ENCODE measurements at places on chromosomes 3 and 15.
A peak's percentile ranks its signal among the peaks of the same experiment; 100 is the strongest.

GRCh38 chr3:41143421-41144031 lies 55.8 kb upstream of the CTNNB1 start:
- DNase-seq = no peak

- DNase-seq = no peak
These were observed 11.9 kb upstream of the SH3GL3 start for GRCh38 chr15:83435202-83435601.

DNA sequence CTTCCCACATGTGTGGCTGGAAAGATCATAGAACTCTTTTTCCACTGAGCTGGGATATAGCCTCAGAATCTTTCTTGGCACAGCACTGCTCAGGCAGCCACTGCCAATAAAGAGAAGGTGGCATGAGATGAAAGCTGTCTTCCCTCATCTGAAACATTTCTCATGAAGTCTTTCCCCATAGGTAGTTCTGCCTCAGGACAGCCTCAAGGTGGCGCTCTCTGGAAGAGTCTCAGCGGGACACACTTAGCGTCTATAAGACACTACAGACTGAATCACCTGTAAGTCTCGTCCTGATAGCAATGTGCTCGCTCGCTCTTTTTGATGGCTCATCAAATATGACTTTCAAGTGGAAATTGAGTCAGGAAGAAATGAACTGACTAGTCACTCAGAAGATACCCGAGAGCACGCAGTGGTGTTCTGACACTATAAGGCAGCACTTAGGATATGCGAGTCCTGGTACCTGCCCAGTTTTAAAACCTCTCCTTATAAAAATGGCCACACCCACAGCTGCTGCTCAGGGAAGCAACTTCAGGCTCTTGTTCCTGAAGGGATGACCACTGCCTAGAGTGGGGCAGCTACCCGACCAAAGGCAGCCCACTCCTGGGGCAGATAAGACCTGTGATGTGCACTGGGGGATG lies 269.5 kb downstream of the SUCLG2 start:
- DNase-seq = no peak

GRCh38 chr3:193982258-193982659 lies 153.7 kb upstream of the HES1 start:
- DNase-seq = no peak

DNA sequence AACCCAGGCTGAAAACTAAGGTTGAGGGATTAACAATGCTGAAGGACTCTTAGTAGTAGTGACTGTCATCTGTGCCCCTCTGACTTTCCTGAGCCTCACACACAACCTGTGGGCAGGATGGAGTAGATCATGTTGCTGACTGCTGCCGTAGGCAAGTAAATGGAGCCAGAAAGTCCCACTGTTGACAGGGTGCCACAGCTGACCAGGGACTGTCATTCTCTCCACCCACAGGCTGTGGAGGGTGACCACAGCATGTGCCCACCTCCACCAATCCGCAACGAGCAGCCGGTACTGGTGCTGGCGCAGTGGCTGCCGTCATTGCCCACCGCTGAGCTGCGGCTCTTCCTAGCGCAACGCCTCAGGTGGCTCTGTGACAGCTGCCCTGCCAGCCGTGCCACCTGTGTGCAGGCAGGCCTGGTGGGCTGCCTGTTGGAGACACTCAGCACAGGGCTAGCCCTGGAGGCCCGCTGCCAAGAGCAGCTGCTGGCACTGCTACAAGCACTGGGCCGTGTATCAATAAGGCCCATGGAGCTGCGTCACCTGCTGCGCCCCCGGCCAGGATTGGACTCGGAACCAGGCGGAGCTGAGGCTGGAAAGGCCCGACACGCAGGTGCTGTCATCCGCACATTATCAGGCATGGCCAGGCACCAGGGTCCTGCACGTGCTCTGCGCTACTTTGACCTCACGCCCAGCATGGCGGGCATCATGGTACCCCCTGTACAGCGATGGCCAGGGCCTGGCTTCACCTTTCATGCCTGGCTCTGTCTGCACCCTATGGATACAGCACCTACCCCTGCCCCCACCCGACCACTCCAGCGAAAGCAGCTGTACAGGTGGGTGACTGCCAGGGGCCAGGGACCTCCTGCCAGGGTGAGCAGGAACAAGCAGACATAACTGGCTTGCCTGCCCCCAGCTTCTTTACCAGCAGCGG lies 15.6 kb downstream of the NBEAL2 start:
- no peak for DNase-seq

DNA sequence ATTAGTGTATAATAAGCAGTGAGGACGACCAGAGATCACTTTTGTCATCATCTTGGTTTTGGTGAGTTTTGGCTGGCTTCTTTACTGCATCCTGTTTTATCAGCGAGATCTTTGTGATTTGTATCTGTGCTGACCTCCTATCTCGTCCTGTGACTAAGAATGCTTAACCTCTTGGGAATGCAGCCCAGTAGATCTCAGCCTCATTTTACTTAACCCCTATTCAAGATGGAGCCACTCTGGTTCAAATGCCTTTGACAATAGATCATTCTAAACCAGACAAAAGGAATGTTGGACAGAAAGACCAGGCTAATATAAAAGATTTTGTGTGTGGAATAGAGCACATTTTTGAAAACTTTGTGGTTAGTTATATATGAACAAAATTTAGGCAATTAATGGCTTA lies 618.5 kb upstream of the BCHE start:
- no peak for DNase-seq

GRCh38 chr3:121821421-121822199 lies 13.2 kb downstream of the IQCB1 start:
- DNase-seq = no peak

DNA sequence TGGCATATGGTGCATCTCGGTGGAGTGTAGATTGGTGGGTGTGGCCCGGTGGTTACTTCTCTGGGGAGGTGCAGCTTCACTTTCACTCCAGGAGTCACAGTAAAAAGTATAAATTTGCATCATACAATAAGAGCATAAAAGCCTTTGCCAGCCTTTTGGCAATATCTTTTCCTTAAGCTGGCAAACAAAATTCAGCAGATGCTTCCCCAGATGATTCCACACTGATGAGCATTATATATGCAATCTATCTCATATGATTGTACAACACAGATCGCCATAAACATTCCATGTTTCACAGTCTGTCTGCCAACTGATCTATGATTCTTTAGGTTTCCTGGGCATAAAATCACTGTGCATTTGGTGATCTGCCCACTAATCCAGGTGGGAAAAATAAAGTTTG lies 120.2 kb upstream of the ALCAM start:
- DNase-seq = no peak

- DNase-seq = no peak
These were observed 452.0 kb upstream of the MCTP2 start for GRCh38 chr15:93779341-93779740.

GRCh38 chr3:59268170-59268569 lies 218.3 kb upstream of the CFAP20DC start:
- no peak for DNase-seq

DNA sequence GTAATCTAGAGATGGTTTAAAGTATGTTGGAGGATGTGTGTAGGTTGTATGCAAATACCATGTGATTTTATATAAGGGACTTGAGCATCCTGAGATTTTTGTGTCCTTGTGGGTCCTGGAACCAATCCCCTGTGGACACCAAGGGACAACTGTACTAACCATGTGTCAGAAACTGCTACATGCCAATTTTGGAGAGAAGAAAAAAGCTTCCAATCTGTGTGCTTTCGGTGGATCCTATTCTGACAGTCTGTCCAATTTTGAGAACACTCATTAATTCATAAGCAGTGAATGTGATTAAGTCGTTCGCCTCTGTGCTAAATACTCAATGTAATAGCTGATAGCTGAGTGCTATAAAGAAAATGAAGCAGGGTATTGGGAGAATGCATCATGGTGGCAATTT lies 61.6 kb downstream of the RBM6 start:
- DNase-seq = no peak

DNA sequence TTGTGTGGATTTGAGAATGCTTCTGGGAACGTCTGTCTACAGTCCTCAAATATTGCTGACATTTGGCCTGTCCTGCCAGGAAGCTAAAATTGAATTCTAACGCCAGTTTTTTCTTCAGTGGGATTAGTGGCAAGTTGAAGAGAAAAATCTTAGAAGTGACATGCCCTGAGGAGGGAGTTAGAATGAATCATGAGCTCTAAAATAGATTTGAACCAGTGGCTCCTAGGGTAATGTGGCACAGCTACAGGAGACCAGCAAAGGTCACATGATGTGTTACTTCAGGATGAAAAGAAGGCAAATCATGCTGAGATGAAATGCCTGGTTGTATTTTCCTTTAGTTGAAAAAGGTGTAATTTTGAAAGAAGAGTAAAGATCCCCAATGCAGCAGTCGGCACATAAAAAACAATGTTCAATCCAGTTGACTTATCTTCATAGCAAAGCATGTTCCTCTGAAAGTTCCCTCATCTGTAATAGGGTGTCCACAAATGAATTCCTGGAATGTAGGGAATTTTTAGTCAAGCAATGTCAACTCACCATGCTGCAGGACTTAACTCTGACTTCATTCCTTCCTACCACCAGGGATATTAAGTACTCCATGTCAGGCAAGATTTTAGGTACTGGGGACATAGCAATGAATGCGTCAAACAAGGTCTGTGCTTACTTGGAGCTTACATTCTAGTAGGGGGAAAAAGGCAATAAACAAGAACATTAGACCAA lies 171.6 kb downstream of the CADPS start:
- DNase-seq = no peak

DNA sequence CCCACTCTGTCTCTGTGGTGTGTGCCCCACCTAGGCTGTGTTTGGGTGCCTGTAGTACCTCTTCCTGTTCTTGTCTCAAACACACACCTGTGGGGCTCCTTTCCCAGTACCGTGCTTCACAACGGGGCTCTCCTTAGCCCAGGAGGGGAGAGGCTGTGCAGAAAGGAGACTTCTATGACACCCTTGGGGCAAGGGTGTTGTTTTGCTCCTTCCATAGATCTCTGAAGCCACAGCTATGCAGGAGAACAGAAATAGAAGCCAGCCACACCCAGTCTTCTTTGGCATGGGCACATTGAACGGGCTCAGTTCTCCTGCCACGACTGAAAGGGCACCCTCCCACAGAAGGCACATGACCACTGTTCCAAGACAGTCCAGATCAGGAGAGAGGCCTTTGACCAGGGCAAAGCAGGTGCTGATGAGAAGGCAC lies 74.3 kb downstream of the LIPC start:
- no peak for DNase-seq

DNA sequence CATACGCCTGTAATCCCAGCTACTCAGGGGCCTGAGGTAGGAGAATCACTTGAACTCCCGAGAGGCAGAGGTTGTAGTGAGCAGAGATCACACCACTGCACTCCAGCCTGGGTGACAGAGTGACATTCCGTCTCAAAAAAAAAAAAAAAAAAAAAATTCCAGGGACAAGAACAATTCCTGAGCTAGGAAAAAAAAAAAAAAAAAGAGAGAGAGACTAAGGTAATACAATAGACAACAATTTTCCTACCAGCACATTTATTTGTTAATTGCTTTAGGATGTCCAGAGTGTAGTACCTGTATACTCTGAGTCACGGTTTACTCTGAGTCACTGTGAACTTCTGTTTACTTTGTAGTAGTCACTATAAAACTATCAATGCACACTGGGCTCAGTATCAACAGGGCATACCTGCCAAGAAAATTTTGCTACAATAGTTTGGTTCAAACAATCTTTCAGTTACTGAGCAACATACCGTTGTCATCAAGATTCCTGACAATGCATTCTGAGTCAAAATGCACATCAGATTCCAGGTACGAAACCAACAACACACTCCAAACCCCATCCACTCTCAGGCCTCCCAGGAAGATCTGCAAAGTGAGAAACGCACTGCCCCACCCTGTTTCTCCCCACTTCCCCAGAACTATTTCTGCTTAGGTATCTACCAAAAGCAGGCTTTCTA lies 28.3 kb downstream of the IGF2BP2 start:
- no peak for DNase-seq

DNA sequence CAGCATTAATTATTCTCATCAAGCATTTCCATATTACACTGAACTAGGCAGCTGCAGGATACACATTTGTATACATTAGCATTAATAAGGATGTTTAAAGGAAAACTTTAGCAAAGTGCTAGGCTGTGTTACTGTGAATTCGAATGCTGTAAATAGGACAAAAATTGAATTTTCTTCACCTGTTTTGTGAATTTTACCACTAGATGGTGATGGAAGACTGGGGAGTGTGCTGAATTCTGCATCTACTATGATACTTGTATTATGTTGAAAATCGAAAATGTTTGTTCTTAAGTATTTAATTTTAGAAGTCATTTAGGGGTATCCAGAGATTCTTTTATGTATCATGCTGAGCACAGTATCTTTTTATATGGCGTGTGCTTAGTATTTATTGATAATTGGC lies 12.3 kb upstream of the P2RY14 start:
- no peak for DNase-seq

- DNase-seq = no peak
These were observed 159.3 kb upstream of the GAP43 start for GRCh38 chr3:115464036-115464435.

GRCh38 chr15:75578948-75579920 lies at the start of gene PTPN9:
Gene PTPN9 (minus strand): TSS chr15:75579315. CDS start chr15:75578776, 539 bp downstream.
- DNase-seq = peak; percentile 70

DNA sequence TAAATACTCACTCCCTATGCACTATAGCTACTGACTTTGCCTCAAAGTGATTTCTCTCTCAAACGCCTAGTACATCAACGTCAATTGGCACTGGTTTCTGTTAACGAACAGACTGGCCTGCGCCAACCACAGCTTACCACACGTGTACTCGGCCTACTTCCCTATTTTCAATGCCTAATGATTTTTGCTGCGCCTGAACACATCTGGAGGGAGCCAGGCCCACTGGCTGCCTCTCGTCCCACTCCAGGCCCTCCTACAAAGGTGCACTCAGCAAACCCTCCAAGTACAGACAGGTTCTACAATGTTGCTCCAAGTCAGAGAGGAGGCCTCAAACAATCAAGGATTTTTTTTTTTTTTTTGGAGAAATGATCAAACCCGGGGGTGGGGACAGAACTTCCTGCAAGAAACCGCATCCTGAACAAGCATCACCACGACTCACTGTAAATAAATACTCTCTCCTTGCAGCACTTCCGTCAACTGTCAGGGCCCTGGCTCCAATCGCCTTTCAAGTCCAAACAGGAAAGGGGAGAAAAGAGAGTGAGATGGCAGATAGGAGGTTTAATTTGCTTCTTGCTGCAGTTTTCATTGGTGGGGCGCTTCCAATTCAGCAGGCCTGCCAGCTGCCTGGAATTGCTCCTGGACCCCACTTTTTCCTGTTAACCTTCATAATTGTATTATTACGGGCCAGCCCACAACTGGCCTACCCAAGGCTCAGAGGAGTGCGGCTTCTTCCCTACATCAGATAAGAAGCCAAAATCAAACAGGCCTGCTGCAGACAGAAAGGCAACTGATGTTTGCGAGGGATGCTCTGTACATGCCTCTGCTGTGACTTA lies 139.3 kb downstream of the FOXP1 start:
- peak; percentile 88 for DNase-seq

- no peak for DNase-seq
These were observed 331.6 kb upstream of the NR2F2 start for GRCh38 chr15:95998935-95999334.

Measured in MM.1S (cell line).